ENCODE measurements at places on chromosomes 7 and 10. TPM values are rescaled to one million over a fixed set of nuclear protein-coding genes. Genes with fewer than 3 reads are reported as not detected.

VWA2 gene
- total RNA-seq, result not detected

SEMA3D gene
- not detected for total RNA-seq

PROSER2 gene
- total RNA-seq, result 0.83 TPM

NUTM2E gene
- total RNA-seq, result not detected

CLDN3 gene
- total RNA-seq, result not detected

ASIC3 gene
- 7.9 TPM for total RNA-seq

RAMP3 gene
- total RNA-seq, result not detected

ARHGAP22 gene
- not detected for total RNA-seq

IMPDH1 gene
- 44.3 TPM for total RNA-seq

EBLN1 gene
- total RNA-seq, result not detected

MGAM2 gene
- not detected for total RNA-seq

ZNF862 gene
- total RNA-seq, result 19.4 TPM

CPEB3 gene
- 1.3 TPM for total RNA-seq

ABCB4 gene
- not detected for total RNA-seq

KCNIP2 gene
- 0.79 TPM for total RNA-seq

RBP3 gene
- not detected for total RNA-seq

ZNRF2 gene
- total RNA-seq, result 10.5 TPM

ATP6V0A4 gene
- total RNA-seq, result not detected

ADRA2A gene
- total RNA-seq, result not detected

FLNC gene
- total RNA-seq, result 0.05 TPM

WNT8B gene
- 0.96 TPM for total RNA-seq

NKX1-2 gene
- not detected for total RNA-seq

ACSL5 gene
- total RNA-seq, result 22.1 TPM

All from activated naive CD4-positive, alpha-beta T cell treated with anti-CD3 and anti-CD28 coated beads for 36 hours (primary cell).